ENCODE measurements at places on chromosomes 1 and 21.

DNA sequence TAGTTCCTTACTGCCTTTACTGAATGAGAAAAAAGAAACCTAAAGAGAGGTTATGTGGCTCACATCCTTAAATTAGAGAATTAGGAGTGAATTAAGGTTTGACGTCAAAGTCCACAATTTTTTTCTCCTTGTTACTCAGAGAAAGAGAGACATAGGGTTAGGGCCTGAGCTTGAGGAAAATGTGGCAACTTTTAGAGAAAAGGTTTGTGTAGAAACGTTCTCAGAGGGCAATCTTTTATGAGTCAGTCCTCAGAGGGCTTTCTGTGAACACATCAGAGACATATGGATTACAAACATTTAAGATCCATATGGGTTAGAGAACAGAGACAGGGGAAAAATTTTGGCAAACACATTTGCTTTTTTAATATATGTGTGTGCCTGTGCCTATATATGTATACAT is 242.8 kb downstream of the TGFB2 start:
- DNase-seq = no peak

DNA sequence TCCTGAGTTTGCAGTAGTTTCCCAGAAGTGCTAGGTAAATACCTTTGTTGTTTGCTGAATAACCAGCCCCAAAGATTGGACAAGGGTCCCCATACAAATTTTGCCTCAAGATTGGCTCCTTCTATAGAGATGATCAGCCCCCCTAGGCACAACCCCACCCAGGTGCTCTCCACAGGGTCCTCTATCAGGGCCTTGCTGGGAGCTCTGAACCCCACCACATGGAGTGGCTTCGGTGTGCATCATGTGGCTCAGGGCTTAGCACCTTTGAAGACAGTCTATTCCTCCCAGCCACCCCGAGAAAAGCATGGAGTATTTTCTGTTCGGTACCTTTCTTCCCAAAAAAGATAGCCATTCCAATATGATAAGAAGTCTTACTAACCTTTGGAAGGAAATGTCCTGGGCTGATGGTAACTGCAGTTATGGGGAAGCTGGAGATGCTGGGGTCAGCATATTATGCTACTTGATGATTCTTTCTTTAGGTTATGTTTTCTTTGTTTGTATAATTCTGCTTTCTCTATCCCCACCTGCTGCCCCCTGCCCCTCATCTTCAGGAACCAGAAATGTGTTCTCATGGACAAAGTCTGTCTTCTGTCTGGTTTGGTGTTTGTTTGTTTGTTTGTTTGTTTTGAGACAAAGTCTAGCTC is 5.0 kb upstream of the TSPAN1 start:
- DNase-seq = no peak

GRCh38 chr1:30823627-30823968 is 66.0 kb upstream of the LAPTM5 start:
- no peak for DNase-seq

GRCh38 chr1:204377800-204378668 is 18.3 kb upstream of the PLEKHA6 start:
- DNase-seq = peak; percentile 39

GRCh38 chr1:147669469-147670318 is 630 bp downstream of the ACP6 start:
- DNase-seq = peak; percentile 25

- DNase-seq = no peak
Observed at GRCh38 chr1:199512037-199512710, 515.3 kb upstream of the NR5A2 start.

DNA sequence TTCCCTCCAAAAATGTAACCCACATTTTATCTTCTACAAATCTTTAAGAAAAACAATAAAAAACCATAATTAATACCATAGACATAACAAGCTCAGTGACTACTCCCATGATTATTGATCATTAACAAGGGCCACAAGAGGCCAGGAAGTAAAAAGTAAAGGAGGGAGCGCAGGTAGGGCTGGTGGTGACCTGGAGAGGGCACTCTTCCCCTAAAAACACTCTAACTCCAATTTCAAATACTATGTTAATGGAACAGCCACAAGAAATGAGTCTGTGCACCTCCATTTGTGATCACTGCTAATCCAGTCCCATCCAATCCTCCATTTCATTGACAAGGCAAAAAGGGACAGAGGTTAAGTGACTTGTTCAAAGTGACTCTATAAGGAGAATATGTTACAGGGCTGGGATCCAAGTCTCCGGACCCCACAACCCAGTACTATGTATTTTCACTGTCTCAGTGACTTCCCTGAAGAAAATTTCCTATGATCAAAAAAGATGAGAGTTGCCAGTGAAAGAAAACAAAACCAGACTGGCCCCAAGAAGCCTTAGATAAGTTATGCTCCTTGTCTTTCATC is 41.2 kb upstream of the CFAP298 start:
- DNase-seq = no peak

DNA sequence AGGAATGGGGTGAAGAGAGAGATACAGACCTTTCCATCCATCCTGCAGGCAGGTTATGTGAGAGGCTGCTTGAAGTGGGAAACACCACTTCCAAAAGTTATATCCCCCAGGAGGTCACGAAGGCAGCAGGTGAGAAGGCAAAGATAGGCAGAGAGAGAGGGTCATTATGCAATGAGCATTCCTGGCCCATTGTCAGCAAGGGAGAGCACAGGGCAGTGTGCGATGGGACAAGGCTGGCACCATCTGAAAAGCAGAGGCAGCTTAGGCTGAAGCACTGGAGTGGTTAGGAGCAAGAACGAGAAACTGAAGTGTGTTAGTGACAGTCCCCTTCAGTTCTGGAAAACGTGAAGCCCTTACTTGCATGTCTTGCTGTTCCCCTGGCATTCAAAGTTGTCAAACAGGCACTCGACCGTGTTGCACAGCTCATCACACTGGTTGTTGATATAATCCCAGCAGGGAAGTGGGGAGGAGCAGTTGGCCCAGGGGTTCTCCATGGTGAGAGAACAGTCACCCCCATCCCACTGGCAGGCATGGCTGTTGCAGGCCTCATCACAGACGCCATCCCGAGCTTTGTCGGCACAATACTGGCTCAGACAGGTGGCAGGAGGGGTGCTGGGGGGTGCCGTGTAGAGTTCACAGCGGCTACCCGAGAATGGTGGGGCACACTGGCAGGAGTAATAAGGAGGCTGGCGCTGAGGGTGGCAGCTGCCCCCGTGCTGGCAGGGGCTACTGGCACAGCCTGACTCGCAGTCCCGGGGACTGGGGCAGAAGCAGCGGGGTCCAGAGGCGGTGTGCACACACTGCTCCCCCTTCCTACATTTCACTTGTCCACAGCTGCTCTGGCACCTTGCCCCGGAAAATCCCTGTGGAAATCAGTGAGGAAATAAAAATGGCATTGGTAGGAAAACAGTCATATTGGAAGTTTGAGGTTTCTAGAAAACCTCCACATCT is 28.9 kb upstream of the ADAM30 start:
- no peak for DNase-seq

GRCh38 chr1:18927654-18928272 is 25.4 kb upstream of the ALDH4A1 start:
- no peak for DNase-seq

DNA sequence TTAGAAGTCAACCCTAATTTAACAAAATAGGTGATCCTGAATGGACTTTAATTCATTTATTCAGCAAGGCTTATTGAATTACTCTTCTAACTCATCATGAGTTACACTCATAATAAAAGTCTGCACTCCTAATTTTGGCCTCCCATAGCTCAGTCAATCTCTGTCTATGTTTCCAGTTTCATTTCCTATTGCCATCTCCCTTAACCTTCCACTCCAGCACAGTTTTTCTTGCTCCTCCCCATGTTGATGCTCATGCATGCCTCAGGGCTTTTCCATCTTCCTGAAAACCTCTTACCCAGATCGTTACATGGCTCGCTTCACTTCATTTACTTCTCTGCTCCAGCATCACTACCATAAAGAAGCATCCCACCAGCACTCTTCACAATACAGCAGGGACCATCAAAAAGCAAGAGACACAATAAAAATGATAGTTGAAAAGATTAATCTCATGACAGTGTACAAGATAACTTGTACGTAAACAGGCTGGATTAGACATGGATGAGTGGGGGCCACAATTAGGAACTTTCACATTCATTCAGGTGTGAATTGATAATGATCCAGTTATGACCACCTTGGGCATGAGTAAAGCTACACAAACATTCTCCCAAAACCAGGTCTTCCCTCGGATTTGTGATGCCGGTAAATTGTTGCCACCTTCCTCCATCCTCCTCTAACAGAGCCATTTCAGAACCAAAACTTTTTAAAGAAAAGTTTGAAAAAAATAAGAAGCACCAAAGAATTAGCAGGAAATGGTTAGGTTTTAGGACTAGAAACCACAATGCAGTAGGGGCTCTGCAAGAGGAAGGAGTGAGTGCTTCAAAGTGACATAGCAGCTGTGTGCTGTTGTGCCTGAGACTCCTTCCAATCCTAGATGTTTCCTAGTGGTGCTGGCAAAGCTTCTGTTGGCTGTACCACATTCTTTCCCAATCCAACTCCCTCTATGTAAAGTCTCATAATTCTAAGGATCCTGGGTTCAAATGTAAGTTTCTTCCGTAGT is 89.8 kb downstream of the OLFML2B start:
- DNase-seq = no peak

DNA sequence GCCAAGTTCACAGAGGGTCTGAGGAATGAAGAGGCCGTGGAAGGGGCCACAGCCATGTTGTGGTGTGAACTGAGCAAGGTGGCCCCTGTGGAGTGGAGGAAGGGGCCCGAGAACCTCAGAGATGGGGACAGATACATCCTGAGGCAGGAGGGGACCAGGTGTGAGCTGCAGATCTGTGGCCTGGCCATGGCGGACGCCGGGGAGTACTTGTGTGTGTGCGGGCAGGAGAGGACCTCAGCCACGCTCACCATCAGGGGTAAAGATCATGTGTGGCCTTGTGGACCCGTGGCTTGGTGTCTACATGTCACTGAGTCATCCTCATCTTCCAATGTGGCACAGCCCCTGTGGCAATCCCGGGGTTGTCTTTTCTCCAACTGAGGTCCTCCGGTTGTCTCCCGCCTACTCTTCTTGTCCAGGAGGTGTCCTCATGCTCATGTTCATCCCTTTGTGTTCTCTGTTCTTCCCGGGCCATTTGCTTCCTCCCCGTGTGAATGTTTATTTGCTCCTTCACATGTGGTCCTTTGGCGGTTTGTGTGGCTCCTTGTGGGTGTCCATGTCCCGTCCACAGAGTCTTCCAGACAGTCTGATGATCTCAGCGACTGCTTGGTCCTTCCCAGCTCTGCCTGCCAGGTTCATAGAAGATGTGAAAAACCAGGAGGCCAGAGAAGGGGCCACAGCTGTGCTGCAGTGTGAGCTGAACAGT is 84.2 kb downstream of the OBSCN start:
- no peak for DNase-seq

GRCh38 chr1:56453417-56454078 is 125.8 kb downstream of the PLPP3 start:
- DNase-seq = no peak

DNA sequence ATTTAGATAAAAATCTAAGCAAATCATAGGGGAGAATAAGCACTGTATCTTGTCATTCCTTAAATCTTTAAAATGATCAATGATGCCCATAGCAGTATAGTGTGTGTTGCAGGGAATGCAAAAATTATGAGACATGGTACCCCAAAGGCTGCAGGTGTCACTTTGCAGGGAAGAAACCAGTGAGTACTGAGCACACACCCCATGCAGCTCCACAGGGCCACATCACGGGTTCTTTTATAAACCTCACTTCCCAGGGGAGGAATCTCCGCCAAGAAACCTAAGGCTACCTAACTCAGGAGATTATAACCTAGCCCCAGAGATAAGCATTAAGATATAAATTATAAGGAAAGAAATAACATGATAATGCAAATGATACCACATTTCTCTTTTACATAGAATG is 115.6 kb downstream of the APP start:
- no peak for DNase-seq

DNA sequence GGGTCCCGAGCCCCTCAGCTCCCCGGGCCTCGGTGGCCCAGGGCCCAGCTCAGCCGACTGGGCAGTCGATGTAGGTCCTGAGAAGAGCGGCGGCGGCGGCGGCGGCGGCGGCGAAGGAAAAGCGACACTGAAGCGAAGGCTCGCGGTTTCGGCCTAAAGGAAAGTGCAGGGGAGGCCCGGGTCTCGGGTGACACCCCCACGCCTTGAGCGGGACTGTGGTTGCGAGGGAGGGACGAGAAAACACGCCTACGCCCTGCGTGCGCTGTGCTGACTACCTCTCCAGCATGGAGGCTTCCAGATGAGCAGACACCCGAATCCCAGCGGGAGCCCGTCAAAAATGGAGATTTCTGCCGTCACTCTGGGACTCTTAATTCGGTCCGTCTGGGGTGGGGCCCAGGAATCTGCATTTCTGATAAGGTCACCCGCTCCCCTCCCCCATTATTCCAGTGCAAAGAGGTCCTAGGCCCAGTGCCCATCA is 31.2 kb downstream of the DNTTIP2 start:
- peak; percentile 48 for DNase-seq

GRCh38 chr21:41079159-41079558 is 88.8 kb upstream of the BACE2 start:
- no peak for DNase-seq

DNA sequence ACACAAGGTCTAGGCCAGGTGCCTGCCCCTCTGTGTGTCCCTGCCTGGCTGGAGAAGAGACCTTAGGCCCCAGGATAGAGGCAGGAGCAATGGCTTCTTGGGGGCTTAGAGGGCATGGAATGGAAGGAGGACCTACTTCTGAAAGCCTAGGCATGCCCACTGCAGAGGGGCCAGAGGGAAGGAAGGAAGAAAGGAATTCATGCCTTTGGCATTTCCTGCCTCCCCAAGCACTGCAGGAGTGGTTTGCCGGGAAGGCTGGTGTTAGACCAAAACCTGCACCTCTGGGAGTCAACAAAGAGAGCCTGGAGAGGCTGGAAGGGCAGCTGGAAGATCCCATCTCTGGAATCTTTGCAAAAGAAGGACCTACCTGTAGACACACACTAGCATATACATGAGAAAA is 50.7 kb upstream of the KCNE2 start:
- no peak for DNase-seq

- DNase-seq = no peak
Observed at GRCh38 chr1:19852036-19852435, 30.2 kb upstream of the OTUD3 start.

- DNase-seq = no peak
Observed at GRCh38 chr1:205593532-205593931, 38.3 kb downstream of the ELK4 start.

DNA sequence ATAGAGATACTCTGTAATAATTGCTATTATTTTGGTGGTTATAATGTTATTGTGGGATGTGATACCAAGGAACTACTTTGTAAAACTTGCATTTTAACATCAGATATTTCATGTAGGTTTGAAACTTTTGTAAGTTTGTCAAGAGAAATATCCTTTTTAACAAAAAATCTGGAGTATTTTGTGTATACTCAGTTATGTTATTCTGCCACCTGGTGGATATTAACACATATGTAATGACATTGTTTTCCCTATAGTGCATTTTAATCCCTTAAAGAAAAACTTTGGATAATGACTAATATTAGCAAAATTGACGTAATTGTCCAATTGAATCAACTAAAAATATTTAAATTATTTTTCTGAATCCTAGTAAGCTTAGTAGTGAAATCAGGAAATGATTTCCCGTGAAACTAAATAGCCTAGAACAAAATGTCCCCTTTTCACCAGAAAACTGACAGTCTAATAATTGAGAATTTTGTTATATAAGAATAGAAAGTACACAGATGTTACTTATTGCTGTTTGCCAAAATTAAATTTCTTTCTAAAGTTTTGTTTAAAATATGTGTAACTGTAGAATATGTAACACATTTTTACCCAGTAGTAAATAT is 39.6 kb downstream of the KCTD3 start:
- no peak for DNase-seq

GRCh38 chr1:188769181-188769580 is 1708.5 kb downstream of the BRINP3 start:
- DNase-seq = no peak

Data from substantia nigra (tissue), 51 donors.